Aortic smooth muscle cell (primary cell): ENCODE measurements at places on chromosomes 7 and 10. TPM values are rescaled to one million over a fixed set of nuclear protein-coding genes. Genes with fewer than 3 reads are reported as not detected.

Gene OR6B1
- not detected in 2 replicates for total RNA-seq

Gene MINDY3
- 29.2 and 31.2 TPM in 2 replicates for total RNA-seq

Gene PRKG1
- total RNA-seq: 23.8 and 48.3 TPM in 2 replicates

Gene LRRC18
- total RNA-seq: not detected in 2 replicates

Gene HTR5A
- not detected in 2 replicates for total RNA-seq

Gene JCAD
- 17.1 and 17.3 TPM in 2 replicates for total RNA-seq

Gene AASS
- 32.0 and 41.3 TPM in 2 replicates for total RNA-seq

Gene PAX4
- total RNA-seq: not detected in 2 replicates

Gene UPK3BL2
- 2.8 and 5.2 TPM in 2 replicates for total RNA-seq

Gene DNA2
- 6.0 and 6.9 TPM in 2 replicates for total RNA-seq

Gene USP54
- 7.0 and 8.2 TPM in 2 replicates for total RNA-seq

Gene NKX2-3
- not detected in 2 replicates for total RNA-seq

Gene AKR1C4
- total RNA-seq: not detected in 2 replicates

Gene CTAGE6
- total RNA-seq: 0.13 and 0.62 TPM in 2 replicates

Gene FAM13C
- total RNA-seq: 3.4 and 4.4 TPM in 2 replicates

Gene RASA4B
- total RNA-seq: 13.3 and 19.4 TPM in 2 replicates

Gene ZNF853
- total RNA-seq: 0.06 and 0.13 TPM in 2 replicates

Gene SCART1
- 3.3 TPM in 2 replicates for total RNA-seq

Gene PAPOLB
- total RNA-seq: 0.13 and 0.19 TPM in 2 replicates

Gene BTBD16
- total RNA-seq: 0.31 and 0.40 TPM in 2 replicates

Gene CALML3
- not detected in 2 replicates for total RNA-seq

Gene CPA2
- total RNA-seq: not detected in 2 replicates

Gene KLLN
- 0.40 and 0.56 TPM in 2 replicates for total RNA-seq

Gene GBX1
- total RNA-seq: not detected in 2 replicates

Gene ITPRID1
- total RNA-seq: not detected in 2 replicates

Gene KCND2
- total RNA-seq: 0.13 and 0.31 TPM in 2 replicates

Gene OR2A5
- not detected in 2 replicates for total RNA-seq

Gene GLI3
- 3.0 and 3.7 TPM in 2 replicates for total RNA-seq

Gene FKBP6
- total RNA-seq: not detected in 2 replicates

Gene EGR2
- under 0.01 and 0.25 TPM in 2 replicates for total RNA-seq

Gene PSD
- total RNA-seq: 0.12 and 0.26 TPM in 2 replicates

Gene SGCE
- 90.5 and 98.6 TPM in 2 replicates for total RNA-seq

Gene CRTAC1
- not detected in 2 replicates for total RNA-seq

Gene CCDC186
- 14.8 and 18.9 TPM in 2 replicates for total RNA-seq

Gene LDB3
- total RNA-seq: under 0.01 and 0.12 TPM in 2 replicates

Gene SLC39A12
- total RNA-seq: not detected in 2 replicates

Gene MPP7
- total RNA-seq: 0.53 and 2.4 TPM in 2 replicates

Gene CYP3A5
- not detected in 2 replicates for total RNA-seq

Gene ACBD7
- total RNA-seq: 4.8 and 5.3 TPM in 2 replicates

Gene ABCA13
- under 0.01 TPM in 2 replicates for total RNA-seq

Gene PLEKHS1
- total RNA-seq: not detected in 2 replicates

Gene CPSF4
- 17.2 and 18.4 TPM in 2 replicates for total RNA-seq

Gene TEX36
- total RNA-seq: not detected in 2 replicates

Gene LGI1
- total RNA-seq: 0.12 and 0.26 TPM in 2 replicates

Gene ANKRD1
- total RNA-seq: 2.2 TPM in 2 replicates

Gene PNLIPRP3
- total RNA-seq: not detected in 2 replicates
